Stimulated activated CD4-positive, alpha-beta T cell treated with anti-CD3 and anti-CD28 coated beads, TNF-alpha, amount 100 ng/mL, for 4 hours (primary cell): ENCODE measurements at places on chromosomes 2 and 18.

- DNase-seq: no peak
These were observed 13.7 kb downstream of the SESTD1 start for GRCh38 chr2:179250848-179251504.

- DNase-seq: no peak
These were observed 37.8 kb downstream of the ARHGEF4 start for GRCh38 chr2:130874512-130874911.

DNA sequence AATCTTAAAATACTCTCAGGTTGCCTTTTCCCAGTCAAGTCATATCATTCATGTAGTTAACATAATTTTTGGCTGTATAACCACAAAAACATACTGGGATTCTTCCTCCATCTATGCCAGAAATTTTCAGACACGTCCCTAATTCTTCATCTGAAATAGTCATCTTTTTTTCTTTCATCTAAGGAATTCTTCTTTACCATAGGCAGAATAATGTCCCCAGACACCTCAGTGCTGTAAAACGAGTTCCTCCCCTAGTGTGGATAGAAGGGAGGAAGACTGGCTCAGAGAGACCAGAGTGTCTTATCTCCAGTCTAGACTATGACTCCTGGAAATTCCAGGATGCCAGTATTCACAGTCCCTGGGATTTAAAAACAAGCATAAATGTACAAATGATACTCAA is 127.8 kb downstream of the MREG start:
- no peak for DNase-seq

GRCh38 chr2:84702941-84703340 is 177.9 kb downstream of the TRABD2A start:
- DNase-seq: no peak

DNA sequence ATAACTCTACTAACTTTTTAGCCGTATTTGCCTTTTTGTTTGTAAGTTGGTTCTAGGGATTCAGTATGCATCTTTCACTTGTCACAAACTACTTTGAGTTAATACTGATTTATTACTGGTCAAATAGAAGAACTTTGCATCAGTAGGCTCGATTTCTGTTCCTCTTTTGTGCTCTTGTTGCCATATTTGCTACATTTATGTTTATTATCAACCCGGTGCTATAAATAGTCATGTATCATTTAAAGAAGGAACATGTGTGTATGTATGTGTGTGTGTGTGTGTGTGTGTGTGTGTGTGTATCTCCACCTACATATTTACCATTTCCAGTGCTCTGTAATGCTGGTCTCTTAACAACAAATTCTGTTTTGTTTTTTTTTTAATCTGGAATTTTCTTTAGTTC is 79.6 kb upstream of the B3GNT7 start:
- no peak for DNase-seq

GRCh38 chr2:223047260-223047761 is 4.7 kb upstream of the KCNE4 start:
- DNase-seq: no peak

- no peak for DNase-seq
These were observed 67.3 kb upstream of the ACAA2 start for GRCh38 chr18:49880661-49881060.

DNA sequence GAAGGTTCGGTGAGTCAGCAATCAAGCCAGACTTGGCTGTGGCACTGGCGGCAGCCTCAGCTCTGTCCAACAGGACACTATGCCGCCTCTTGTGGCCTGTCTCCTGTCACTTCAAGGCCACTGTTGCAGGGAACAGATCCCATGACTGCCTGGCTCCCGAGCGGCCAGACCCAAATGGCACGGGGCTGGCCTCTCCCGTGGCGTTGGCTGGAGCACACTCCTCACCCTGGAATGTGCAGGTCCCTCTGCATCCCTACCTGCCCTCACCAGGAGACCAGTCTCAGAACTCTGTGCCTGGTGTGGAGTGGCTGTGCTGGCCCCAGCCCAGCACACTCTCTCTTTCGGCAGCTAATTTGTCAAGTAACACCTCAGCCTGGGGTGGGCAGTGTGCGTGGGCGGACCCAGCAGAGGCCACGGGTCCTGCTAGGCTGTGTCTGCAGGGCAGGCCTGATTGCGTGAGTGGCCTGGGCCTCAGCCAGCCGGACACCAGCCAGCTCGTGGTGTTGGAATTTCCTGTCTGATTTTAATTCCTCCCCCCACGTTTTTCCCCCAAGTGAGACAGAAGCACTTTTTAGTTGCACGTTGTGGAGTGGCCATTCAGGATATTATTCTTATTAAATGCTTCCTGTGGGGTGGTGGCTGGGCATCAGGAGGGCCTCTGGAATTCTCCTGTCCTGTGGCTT is 179.3 kb downstream of the GLI2 start:
- DNase-seq: no peak

DNA sequence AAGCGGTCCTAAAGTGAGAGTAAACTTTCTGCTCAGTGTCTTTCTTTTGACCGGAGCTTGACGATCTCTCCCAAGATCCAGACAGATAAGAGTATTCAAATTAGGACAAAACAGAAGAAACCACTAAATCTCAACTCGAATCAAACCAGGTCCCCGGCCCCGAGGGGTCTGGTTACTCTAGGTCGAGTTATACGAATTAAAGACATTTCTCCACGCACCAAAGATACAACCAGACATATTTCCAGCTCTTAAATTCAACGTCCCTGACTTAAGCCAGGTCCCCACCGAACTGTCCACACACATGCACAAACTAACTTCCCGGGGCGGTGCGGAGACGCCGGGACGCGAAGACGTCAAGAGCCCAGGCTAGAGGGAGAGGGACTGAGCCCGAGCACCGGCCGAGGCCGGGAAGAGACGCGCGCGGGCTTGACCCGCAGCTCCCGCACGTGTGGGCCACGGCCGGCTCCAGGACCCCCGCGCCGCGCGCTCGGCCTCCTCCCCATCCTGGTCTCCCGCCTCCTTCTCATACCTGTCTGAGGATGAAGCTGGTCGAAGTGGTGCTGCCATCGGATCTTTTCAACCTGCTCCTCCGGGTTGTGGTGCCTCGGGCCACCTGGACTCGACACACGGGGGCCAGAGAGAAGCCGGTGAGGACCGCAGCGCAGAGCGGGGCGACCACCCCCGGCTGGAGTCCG is 896 bp downstream of the CACNB4 start:
- no peak for DNase-seq

GRCh38 chr18:43046322-43046721 is 69.2 kb downstream of the RIT2 start:
- DNase-seq: no peak

DNA sequence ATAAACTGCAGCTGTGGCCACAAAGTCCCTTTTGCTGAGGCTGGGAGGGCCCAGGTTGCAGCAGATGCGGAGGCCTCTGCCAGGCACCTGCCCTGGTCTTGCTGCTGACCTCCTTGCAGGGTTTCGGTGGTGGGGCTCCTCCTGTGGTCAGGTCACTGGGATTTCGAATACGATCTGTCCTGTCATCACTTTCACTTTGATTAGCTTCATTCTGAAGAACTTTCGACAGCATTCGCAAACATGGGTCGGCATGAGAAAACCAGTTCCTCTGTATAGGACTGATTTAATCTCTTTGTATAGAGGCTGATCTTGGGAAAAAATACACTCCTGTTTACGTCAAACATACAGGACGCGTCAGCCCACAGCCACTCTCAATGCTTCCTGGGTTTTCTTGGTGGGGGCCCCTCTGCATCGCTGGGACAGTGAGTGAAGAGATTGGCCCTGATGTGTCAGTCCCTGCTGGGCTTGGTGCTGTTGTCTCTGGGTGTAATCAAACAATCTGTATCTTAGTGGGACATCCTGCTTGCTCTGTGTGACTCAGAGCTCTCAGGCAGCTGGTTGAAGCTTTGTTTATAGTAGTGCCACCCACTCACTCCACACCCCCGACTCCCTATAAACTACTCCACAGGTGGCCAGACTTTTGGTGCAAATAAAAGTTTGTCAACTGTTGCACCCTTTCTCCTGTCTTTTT is 209.4 kb upstream of the CXCR4 start:
- no peak for DNase-seq

DNA sequence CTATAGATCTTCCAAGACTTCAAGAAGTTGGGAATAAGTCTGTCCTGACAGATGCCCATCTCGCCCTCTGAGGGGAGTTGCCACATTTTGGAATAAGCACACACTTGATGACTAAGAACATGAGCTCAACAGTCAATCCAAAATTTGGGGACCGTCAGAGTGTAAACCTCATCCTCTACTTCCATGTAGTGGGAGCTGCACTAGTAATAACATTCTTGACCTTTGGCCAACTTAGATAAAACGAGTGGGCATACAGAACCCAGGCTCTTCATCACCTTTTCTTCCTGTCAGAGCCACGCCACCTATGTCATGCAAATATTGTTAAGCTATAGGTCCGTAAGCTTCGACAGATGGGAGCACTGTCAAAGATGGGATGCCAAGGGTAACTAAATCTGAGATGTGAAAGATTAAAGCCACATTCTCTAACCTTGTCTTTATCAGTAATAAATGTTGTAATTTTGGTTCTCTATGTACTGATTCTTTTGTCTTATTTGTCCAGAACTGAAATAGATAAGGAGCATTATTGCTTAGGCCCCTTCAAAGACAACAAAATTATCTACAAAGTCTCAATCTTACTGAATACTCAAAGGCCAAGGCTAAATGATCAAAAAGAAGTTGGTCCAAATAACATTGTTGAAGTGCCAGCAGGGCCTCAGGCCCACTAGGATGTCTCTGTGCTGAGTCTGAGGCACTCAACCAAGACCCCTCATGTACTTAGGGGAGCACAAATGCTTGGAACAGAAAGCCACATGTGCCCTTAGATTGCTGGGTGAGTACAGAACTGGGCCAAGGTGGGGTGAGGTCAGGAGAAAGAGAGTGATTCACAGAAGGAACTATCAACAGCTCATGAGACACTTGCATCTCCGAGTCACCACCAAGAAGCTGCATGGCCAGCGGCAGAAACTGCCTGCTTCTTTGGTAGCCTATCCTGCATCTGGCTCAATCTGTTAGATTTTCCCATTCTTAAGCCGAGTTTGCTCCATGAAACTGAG is 15.0 kb downstream of the CDH2 start:
- DNase-seq: no peak

DNA sequence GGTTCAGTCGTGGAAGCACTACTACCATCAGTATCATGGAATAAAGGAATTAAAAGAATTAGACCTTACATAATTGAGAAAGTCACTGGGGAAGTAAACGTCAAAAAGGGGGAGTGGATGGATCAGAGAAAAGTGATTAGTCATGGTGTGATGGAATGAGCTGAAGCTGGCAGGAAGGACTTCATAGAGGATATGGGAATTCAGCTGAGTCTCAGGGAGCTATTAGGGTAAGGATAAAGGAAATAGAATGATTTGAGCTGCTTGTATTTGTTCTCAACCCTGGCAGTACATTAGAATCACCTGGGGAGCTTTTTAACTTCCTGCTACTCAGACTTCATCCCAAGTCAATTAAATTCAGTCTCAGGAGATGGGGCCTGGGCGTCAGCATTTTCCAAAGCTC is 53.4 kb upstream of the SETBP1 start:
- no peak for DNase-seq

DNA sequence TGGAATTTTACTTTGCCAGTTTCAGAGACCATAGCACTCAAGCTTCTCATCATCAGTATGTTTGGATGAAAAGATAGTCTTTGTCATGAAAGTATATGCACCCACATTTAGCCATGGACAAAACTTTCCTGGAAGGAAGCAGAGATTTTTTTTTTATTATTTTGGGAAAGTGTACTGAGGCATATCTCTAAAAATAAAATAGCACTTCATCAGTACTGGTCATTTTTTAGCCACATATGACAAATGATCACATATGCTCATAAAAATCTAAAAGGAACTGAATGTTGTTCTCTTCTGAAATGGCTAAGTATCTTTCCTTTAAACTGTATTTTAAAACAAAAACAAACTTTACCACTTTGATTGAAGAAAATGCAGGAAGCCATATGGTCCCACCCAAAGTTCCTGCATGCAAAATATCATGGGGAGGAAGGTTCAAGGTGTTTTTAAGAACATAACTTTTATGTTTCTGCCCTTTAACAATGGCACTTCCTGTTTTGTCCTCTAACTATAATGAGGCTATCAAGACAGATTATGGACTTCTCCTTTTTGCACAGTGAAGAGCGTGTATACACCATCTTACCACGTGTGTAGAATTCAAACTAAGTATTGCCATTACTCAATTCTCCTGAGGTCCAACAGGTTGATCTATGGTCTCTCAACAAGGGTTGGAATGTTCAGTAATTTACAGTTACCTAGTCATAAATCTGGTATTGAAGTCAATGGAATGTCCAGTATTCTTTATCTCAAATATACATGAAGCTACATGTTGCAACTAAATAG is 77.1 kb upstream of the SLC39A10 start:
- no peak for DNase-seq

- DNase-seq: no peak
These were observed 234.6 kb upstream of the FANCL start for GRCh38 chr2:58475756-58476155.

DNA sequence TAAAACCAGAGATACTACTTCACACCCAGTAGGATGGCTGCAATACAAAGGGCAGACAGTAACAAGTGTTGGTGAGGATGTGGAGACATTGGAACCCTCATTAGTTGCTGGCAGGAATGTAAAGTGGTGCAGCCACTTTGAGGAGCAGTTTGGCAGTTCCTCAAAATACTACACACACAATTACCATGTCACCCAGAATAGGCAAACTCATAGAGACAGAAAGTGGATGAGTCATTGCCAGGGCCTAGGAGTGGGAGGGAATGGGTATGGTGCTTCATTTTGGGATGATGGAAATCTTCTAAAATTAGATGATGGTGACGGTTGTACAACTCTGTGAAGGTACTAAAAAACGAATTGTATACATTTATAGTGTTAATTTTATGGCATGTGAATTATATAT is 54.8 kb downstream of the ATP9B start:
- DNase-seq: no peak

- no peak for DNase-seq
These were observed 10.0 kb downstream of the CAPN10 start for GRCh38 chr2:240596491-240596931.

- DNase-seq: no peak
These were observed 345.7 kb upstream of the SPRED2 start for GRCh38 chr2:65778137-65778536.

DNA sequence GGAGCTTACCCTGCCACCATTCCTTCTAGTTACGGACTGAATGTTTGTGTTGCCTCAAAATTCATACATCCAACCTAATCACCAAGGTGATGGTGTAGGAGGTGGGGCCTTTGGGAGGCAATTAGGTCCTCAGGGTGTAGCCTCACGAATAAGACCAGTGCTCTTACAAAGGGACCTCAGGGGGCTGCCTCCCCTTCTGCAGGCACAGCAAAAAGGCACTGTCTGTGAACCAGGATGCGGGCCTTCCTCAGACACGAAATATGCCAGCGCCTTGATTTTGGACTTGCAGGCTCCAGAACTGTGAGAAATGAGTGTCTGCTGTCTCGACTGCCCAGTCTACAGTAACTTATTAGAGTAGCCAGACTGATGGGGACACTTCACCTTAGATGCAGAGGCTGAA is 150.4 kb upstream of the HDAC4 start:
- DNase-seq: no peak

- DNase-seq: no peak
These were observed 64.2 kb downstream of the NPAS2 start for GRCh38 chr2:100884145-100884621.
